ENCODE measurements at places on chromosomes 11 and 22.

- DNase-seq = no peak
These were observed 93.4 kb downstream of the WT1 start for GRCh38 chr11:32341620-32342613.

GRCh38 chr11:45754261-45754709 lies 50.7 kb upstream of the SLC35C1 start:
- no peak for DNase-seq

- DNase-seq = peak; percentile 38
These were observed 42.1 kb upstream of the ISX start for GRCh38 chr22:35023692-35024363.

DNA sequence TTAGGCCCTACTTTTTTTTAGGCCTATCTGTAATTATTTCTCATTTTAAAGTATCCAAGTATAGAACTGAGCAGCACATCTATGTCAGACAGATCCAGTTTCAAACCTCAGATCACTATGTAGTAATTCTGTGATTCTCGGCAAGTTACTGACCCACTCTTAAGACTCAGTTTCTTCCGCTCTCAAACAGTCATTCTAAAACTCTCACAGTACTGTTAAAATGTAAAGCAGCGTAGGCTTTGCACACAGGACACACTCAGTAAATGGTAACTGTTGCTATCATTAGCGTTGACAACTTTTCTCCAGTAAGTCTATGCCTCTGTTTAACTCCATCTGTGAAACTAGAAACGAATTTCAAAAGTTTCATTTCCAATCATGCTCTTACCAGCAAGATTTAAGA lies 277.1 kb downstream of the TTC28 start:
- no peak for DNase-seq

DNA sequence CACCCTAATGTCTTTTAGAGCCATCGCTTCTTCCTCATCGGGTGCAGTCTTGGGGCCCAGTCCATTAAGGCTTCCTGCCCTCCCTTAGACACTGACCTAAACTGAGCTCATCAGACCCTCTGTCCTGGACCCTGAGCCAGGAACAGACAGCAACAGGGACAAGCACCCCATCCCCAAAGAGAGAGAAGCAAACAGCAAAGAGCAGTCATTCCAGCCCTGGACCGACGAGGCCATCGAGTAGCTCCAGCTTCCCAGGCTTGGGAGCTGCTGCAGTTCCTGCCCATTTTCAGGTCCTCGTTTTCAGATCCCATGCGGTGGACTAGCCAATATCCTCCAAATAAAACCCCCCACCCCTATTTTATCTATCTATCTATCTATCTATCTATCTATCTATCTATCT lies 25.8 kb upstream of the CACNG2 start:
- DNase-seq = no peak

- no peak for DNase-seq
These were observed 498.2 kb downstream of the KCNA4 start for GRCh38 chr11:29518389-29519174.

GRCh38 chr11:12841946-12842630 lies 167.0 kb upstream of the RASSF10 start:
- no peak for DNase-seq

- peak; percentile 11 for DNase-seq
These were observed 44.6 kb upstream of the KLHL35 start for GRCh38 chr11:75477614-75477935.

DNA sequence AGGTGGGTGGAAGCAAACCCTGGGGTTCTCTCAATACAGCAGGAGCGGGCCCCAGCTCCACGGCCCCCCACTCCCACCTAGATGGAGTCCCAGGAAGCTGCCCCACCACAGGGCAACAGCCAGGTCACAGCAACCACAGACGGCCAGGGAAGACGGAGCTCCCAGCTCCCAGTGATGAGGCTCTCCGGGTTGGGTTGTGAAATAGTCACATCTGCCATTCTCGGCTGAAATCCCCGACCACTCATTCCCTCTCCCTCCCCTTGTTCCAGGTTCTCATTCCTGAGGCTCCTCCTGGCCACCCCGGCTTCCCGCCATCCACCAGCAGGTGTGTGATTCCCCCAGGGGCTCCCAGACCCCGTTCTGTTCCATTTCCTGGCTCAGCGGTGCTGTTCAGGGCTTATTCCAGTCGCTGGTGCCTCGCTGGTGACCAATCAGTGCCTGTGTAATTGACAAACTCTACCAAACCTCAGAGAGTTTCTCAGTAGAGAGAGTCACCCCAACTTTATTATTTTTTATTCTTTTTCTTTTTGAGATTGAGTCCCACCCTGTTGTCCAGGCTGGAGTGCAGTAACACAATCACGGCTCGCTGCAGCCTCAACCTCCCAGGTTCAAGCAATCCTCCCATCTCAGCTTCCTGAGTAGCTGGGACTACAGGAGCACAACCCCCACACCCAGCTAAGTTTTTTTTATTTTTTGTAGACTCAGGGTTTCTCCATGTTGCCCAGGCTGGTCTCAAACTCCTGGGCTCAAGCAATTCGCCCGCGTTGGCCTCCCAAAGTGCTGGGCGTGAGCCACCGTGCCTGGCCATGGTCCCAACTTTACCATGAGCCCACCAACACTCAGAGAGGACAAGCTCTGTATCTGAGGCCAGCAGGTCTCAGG lies 63.2 kb downstream of the SHANK2 start:
- DNase-seq = no peak

GRCh38 chr11:57484141-57484710 lies 23.9 kb downstream of the RTN4RL2 start:
- DNase-seq = peak; percentile 53

GRCh38 chr11:83927422-83927821 lies 641.3 kb upstream of the CCDC90B start:
- DNase-seq = no peak

DNA sequence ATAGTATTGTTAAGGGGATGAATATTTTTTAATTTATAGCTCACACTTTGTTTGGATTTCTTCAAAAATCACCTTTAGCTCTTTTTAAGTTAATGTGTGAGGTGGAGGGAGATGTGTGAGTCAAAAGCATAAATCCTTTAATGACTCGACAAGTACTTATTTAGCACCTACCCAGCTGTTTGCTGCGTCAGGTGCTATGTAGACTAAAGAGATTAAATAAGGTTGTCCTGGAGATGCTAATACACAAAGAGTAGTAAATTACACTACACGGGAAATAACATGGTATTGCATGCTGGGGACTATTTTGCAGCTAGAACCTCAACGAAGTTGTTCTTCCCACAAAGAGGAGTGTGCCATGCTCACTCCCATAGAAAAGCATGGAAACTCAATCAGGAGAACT lies 583.3 kb upstream of the TENM4 start:
- DNase-seq = no peak

DNA sequence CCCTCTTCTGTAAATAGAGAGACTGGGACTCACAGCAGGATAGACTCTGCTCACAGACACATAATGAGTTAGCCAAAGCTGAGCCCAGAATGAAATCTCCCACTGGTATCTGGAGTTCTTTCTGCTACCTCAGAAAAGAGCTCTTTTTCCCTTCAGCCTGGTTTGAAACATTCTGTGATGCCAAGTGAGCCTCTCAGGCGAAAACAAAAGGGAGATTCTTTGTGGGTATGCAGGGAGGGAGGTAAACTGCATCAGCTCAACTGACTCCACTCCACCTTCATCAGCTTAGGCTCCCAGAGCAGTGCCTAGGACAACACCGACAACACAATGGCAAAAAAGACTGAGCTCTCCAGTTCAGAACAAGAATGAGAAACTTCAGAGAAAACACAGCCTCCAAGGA lies 55.1 kb upstream of the SCUBE2 start:
- no peak for DNase-seq
